ENCODE measurements at places on chromosomes 5 and 9.

GRCh38 chr5:16179511-16179935 lies at the start of gene MARCHF11:
Gene MARCHF11 (minus strand): TSS chr5:16179791. CDS start chr5:16179575, 216 bp downstream.
- DNase-seq: no peak

- peak; percentile 57 for DNase-seq
Measured at GRCh38 chr9:88949961-88950340, 41.3 kb upstream of the S1PR3 start.

GRCh38 chr5:33346534-33346933 lies 94.2 kb upstream of the TARS1 start:
- DNase-seq: no peak

DNA sequence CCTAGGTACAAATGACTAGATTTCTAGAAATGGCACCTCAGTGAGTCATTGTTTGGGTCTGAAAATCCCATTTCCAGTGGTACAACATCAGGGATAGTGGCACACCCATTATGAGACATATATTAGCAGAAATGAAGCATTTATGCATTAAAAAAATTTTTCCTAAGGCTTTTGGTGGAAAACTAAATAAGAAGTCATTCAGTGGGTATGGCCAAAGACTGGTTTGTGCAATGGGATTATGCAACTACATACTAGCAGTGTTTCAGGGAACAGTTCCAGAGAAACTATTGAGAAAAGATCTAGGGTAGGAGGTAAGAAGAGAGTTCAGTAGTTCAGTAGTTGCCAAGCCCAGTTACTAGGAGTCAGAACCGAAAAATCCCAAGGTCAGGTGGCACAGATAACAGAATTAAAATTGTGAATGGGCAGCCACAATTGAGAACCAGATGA lies 106.5 kb upstream of the HAPLN1 start:
- DNase-seq: no peak

GRCh38 chr9:32419921-32420320 lies 35.5 kb downstream of the ACO1 start:
- no peak for DNase-seq

DNA sequence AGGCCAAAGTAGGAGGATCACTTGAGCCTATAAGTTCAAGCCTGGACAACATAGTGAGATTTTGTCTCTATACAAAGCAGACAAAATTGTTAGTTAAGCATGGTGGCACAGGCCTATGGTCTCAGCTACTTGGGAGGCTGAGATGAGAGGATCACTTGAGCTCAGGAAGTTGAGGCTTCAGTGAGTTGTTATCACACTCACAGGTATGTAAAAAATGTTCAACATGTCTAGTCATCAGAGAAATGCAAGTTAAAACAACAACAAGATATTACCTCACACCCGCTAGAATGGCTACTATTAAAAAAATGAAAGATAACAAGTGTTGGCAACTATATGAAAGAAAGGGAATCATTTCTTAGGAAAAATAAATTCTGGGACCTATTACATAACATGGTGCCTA lies 341.5 kb upstream of the ST8SIA4 start:
- no peak for DNase-seq

GRCh38 chr9:100761276-100761802 lies 183.5 kb downstream of the CAVIN4 start:
- no peak for DNase-seq

DNA sequence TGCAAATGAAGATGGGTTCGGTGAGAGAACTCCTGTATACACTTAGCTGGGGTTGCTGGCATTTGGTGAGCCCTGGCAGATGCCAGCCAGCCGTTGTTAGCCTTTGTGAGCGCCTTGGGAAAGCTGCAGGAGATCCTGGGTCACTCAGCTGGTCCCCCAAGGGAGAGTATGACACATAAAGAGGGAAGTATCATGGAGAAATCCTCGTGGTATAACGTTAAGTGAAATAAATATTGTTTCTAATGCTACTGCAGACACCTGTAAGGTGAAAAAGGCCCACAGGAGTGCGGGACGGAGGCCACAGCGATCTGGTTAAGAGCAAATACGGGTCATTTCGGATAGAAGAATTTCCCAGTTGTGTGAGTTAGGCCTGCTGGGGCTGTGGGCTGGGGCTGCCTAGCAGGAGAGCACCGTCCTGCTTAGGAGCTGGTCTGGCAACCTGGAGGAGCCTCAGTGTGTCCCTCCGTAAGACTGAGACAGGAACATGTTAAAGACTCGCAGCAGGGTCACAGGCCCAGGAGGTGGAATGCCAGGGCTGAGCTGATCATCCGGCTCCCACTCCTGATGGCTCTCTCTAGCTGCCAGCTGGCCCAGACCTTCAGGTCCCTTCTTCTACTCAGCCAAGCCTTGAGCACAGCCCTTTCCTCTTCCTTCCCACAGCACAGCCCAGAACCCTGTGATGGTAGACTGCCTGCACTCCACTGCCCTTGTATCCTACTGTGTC lies 4.9 kb downstream of the NKX2-5 start:
- no peak for DNase-seq

DNA sequence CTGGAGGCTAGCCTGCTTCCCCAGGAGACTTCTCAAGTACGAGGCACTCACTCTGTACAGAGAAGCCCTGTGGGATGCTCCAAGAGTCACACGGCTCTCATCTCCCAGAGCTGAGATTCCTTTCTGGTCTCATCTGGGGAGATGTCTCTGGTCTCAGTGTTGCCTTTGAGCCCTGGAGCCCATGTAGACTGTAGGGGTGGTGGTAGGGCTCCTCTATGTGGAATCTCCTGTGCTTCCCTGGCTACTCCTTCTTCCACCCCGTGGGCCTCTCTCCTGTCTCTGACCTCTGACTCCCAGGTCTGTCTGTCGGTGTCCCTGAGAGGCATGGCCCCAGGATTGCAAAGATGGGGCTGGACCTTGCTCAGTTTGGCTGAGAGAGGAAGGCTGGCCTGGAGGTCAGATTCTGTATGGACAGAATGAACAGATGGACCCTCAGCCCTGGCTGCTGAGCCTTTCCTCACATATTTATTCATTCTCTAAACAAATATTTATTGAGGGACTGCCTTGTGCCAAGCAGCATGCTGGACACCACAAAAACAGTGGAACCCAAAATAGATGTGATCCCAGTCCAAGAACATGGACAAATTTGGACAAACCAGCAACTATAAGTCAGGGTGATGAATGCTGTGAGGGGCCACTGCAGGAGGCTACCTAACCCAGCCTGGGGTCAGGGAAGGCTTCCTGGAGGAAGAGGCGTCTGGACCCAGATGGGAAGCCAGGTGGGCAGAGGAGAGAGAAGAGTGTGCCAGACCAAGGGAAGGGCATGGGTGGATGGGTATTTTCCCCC lies 2.6 kb downstream of the CCL19 start:
- DNase-seq: no peak

- DNase-seq: no peak
Measured at GRCh38 chr9:121510766-121511550, 11.3 kb upstream of the GGTA1 start.

GRCh38 chr5:154727361-154727760 lies 27.8 kb upstream of the LARP1 start:
- no peak for DNase-seq

GRCh38 chr5:156402387-156402921 lies 75.5 kb downstream of the SGCD start:
- DNase-seq: peak; percentile 89

DNA sequence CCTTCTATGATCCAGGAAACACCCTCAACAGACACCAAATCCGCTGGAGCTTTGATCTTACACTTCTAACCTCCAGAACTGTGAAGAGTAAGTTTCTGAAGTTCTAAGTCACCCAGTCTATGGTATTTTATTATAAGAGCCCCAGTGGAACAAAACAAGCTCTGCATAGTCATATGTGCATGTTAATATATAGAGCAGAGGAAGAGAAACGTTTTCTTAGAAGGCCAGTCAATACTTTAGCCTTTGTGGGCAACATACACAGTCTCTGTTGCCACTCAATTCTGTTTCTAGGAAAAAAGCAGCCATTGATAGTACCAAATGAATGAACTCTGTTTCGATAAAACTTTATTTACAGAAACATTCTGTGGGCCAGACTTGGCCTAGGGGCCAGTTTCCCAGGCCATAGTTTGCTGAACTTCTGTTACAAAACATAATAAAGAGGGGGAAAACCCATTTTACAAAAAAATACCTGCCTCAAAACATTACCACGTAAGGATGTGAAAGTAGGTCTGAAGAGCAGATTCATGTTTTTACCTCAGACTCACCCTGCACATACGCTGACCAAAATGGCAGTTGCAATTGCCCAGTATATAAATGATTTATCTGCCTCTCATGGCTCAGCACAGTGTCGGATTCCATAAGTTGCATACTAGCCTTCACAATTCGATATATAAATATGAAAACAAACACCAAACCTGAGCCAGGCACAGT lies 350.5 kb downstream of the SLIT3 start:
- DNase-seq: peak; percentile 51

DNA sequence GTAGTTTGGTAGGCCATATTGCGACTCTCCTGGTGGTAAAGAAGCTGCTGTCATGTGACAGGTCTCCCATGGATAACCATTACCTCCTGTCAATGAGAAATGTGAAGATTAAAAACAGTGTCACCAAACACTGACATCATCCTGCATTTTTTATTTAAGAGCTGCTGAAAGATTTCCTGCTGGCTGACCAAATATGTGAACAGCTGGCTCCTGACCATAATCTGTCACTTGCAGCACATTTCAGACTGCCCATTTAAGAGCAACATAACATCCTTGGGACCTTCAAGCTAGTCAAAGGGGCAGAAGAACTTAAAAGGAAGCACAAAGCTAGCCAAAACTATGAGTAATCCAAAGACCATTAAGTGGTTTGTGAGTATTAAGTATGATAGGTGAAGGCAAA lies 288.0 kb downstream of the IZUMO3 start:
- DNase-seq: no peak

- DNase-seq: no peak
Measured at GRCh38 chr5:164600274-164600673, 1094.9 kb downstream of the MAT2B start.

DNA sequence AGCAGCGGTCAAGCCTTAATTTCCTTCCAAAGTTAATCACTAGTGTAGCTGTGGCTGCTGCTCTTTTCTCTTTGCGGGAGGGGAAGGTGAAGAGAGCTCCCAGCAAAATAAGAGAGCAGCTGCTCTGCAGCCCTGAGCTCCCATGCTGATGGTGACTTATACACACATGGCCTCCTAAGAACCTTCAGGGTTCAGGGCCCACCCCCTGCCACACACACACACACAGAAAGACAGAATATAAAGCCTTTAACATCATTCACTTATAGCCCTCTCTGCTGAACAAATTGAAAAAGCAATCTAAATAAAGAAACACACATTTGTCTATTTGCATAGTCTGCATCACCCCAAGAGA lies 43.6 kb downstream of the GAS1 start:
- no peak for DNase-seq

- DNase-seq: no peak
Measured at GRCh38 chr5:15004506-15004905, 132.9 kb upstream of the ANKH start.

- no peak for DNase-seq
Measured at GRCh38 chr9:129262261-129262660, 84.2 kb upstream of the IER5L start.

- DNase-seq: no peak
Measured at GRCh38 chr9:38352530-38353328, 39.8 kb upstream of the ALDH1B1 start.

DNA sequence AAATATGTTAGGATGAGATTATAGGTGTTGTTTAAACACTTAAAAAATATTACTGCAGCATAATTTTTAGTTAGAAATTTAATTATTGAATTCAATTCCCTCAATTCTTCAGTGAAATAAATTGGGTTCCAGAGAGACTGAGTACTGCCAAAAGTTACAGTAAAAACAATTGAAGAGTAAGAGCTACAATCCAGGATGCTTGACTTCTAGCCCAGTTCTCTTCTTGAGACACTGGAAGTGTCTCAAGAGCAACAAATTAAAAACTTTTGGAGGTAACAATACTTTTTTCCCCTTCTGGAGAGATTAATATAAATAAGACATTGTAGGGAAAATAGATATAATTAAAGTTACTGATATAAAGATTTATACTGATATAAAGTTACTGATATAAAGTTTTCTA lies 8.3 kb downstream of the ITGA1 start:
- DNase-seq: no peak

- no peak for DNase-seq
Measured at GRCh38 chr5:81778642-81779041, 27.7 kb upstream of the SSBP2 start.

DNA sequence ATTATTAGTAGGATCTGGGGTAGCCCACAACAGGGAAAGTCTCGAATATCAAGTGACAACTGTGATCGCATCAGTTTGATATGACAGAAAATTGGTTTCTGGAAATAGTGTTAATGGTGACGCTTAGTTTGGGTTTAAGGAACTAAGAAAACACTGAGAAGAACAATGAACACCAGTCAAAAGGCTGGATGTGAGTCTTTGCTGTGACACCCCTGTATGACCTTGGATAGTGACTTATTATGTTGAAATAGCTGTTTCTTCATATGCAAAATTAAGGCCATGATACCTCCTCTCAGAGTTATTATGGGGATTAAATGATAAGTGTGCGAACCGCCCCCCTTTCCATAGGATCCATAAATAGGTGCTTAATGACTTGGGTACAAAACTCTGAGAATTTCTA lies 926 bp downstream of the DNAJC25 start:
- DNase-seq: no peak

DNA sequence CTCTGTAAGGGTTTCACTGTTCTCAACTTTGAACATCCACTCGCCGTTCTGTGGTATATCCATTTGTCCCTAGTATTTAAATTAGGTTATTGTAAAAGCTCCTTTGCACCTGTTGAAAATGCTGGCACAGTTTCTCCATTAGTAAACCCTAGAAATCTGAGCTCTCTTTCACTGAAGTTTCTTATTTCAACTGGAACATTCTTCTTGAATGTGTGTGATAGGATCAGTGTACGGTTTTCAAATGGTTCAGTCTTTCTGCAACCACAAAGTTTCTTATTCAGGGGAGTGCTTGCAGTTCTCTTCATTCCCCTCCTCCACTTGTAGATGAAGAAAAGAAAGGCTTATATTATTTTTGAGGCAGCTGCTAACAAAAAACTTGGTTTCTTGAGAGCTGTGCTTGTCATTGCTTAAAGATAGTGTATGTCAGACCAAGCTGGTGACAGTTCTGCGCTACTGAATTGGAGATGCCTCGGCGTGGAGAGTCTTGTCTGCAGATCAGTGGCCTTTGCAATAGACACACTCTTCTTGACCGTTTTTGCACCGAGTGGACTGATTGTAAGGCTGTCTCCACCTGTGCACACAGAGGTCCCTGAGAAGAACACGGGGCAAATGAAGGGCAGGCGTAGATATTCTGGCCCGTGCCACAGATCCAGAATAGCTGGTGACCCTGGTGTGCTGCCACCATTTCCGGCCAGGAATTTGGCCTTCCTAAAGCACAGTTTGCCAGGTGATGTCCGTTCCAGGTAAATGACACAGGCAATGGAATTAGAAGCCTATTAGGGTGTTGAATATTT lies 102.2 kb downstream of the TRIO start:
- no peak for DNase-seq

GRCh38 chr9:90801973-90802322 lies 329 bp downstream of the SYK start:
- DNase-seq: no peak
